ENCODE measurements at places on chromosomes 3 and 15.

GRCh38 chr15:57485869-57486268 is 105.8 kb upstream of the MYZAP start:
- peak; percentile 28 for DNase-seq

GRCh38 chr3:4689021-4689420 is 195.9 kb downstream of the ITPR1 start:
- DNase-seq, result no peak

- DNase-seq, result no peak
Observed at GRCh38 chr3:89955156-89955555, 847.7 kb downstream of the EPHA3 start.

DNA sequence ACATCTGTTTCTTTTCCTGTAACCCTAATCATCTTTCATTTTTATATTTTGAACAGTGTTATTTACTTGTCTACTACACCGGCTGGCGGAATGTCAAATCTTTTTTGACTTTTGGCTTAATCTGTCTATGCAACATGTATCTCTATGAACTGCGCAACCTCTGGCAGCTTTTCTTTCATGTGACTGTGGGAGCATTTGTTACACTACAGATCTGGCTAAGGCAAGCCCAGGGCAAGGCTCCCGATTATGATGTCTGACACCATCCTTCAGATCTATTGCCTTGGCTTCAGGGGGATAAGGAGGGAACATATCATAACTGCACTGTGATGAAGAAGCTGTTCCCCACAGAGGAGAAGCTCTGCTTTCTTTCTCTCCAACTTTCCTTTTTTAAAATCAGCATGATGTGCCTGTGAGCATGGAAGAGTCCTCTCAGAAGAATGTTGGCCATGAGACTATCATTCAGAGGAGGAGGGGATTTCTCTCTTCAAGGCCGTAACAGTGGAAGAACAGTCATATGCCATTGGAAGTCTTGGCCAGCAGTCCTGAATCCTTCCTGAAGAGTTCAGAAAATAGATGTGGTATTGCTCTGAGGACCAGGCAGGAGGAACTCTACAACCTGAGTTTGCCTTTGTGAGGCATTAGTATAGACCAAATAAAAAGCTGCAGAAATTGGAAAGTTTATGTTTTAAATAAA is 69.9 kb downstream of the SEC22A start:
- no peak for DNase-seq

- DNase-seq, result no peak
Observed at GRCh38 chr15:33968821-33969220, 524 bp downstream of the CHRM5 start.

DNA sequence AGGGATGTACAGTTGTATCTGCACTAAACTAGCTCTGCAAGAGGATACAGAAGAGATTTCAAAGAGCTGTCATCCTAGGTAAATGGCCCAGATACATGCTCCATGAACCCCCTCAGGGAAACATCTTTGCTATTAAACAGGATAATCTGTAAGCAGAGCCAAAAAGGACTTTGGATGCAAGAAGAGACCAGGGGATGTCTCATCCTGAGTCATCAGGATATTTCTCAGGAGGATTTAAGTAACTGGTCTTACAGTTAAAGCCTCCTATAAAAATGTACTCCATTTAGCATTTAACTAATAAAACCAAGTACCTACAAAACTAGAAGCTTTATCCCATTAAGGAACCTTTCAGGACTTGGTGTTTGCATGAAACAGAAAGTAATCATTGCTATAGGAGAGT is 48.2 kb upstream of the PHLDB2 start:
- DNase-seq, result no peak

DNA sequence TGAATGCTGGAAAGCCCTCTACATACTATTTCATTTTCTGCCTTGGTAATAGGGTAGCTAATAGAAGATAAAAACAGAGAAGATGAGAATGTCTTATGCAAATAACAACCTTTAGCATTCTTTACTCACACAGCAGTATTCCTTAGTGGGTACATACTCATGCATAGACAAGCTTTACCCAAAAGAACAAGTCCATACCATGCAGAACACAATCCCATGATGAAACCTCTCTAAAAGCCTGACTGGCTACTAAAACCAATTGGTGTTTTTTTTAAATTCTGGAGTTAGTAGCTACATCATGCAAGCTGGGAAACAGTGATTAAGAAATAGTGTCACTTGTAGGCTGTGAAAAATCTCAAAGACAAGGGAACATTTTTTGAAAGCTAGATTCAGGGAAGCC is 104.8 kb downstream of the DHX30 start:
- DNase-seq, result no peak

DNA sequence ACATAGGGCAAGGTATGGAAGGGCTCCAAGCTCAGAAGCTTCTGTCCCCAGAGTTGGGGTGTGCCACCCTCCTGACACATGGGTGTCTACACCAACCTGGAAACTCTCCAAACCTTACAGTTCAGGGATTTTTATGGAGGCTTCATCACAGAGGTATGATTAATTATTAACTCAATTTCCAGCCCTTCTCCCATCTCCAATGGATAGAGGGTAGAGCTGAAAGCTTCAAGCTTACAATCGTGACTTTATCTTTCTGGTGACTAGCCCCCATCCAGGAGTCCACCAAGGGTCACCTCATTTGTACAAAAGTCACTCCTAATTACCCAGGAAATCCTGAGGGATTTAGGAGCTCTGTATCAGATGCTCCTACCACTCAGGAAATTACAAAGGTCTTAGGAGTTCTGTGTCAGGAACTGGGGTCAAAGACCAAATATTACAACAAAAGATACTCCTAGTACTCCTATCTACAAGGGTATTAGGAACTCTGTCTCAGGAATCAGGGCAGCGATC is 62.7 kb downstream of the TFDP2 start:
- DNase-seq, result no peak

DNA sequence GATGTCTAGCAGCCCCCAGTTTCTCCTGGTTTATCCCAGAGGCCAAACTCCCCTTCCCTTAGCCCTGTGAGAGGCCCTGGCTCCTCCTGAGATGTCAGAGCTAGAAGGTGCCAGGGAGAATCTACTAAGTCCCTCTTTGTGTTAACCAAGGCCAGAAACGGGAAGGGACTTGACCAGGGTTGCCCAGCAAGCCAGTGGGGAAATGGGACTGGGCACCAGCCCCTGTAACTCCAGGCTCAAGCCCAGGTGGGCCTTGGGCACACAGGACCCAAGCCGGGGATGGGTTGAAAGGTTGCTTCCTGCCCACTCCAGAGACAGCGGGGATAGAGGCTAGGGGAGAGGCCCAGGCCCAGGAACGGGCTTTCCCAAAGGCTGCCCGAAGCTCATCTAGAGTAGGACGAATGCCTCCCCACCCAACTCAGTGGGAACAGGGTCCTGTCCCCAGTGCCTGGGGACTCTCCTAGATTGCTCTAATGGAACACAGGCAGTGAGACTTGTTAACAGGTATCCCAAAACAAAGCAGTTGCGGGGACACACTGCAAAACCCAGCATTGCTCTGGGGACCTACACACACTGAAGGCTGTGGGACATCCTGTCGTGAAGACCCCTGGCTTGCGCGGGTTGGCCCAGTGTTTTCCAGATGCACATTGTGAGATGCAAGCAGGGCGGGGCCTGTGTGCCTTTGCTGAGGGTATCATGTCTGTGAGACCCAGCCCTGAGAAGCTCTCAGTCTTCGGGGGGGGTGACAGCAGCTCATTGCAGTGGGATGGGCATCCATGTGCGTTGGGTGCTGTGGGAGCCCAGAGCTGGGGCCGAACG is 12.9 kb upstream of the TXNRD3 start:
- DNase-seq, result no peak

- no peak for DNase-seq
Observed at GRCh38 chr3:58238830-58239229, 1.2 kb downstream of the ABHD6 start.

DNA sequence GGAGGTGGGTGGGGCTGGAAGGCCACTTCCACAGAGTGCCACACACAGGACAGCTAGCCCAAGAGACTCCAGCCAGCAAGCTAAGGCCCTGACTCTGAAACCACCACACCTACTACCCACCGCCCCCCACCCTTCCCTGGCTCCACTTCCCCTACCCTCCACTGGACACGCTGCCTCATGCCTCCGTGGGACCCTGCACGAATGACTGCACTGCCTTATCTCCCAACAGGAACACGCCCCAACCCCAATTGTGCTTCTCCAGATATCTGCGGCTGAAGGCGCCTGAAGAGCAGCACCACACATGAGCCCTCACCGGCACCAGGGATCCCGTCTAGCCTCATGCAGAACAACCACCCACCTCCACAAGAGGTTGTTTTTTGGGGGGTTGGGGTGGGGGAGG is 2.7 kb downstream of the LINGO1 start:
- DNase-seq, result no peak

DNA sequence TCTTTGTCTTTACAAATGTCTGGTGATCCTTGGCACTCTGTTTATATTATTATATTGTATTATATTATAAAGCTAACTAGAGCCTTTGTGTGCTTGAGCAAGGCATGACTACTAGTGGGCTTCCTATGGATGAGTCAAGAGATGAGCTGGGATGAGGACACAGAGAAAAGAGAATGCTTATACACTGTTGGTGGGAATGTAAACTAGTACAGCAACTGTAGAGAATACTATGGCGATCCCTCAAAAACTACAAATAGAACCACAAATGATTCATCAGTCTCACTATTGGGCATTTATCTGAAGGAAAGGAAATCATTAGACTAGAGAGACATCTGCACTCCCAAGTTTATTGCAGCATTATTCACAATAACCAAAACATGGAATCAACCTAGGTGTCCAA is 40.8 kb upstream of the MED12L start:
- no peak for DNase-seq

GRCh38 chr3:27185231-27185989 is 183.8 kb downstream of the NEK10 start:
- DNase-seq, result no peak

GRCh38 chr15:91611561-91612323 is 241.8 kb upstream of the SLCO3A1 start:
- no peak for DNase-seq

GRCh38 chr3:146501752-146502151 is 32.4 kb upstream of the PLSCR2 start:
- DNase-seq, result no peak

DNA sequence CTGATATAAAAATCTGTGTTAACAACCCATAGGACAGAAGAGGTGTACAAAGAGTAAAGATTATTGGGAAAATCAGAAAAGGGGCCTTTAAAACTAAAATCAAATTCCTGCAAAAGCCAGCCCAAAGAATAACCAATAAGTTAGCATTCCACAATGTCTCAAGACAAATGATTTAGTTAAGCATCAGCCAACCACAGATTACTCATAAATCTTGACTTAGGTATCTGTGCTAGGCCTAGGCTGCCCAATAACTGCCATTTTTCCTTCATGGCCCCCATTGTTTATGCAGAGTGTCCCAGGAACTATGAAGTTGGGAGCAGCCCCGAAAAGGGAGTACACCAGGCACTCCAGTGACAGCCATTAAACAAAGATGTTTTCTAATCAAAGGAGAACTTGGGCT is 7.4 kb downstream of the TRANK1 start:
- no peak for DNase-seq

DNA sequence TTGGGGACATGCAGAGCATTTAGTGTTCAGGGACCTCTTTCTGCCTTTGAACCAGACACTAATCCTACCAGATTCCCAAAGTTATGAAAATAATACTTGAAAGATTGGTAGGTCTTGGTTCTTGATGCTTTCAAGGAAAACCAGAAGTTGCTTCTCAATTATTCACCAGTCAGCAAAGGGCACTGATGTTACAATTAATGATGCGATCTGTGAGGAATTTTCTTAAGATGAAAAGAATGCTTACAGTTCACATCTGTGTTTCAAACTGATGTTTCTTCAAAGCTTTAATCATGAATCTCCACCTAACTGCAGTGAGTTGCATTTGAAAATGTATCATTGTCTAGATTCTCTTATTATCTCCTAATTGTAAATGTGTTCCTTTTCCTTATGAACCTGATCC is 161.0 kb downstream of the NAALADL2 start:
- no peak for DNase-seq

- DNase-seq, result no peak
Observed at GRCh38 chr15:50304836-50305235, 39.3 kb upstream of the HDC start.

DNA sequence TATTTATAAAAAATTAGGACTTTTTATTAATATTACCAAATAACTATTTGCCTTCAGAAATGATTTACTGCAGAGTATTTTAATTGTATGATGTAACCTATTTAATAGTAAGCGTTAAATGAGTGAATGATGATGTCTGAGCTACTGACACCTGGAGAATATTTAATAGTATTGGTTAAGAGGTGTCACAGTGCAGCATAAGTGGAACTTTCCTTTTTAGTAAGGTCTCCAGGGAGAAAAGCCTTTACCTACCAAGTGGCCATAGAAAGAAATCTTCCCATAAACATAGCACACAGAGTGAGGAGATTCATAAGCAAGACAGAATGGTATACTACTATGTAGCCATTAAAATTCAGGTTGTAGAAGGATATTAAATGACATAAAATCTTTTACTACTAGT is 441.7 kb downstream of the TBL1XR1 start:
- no peak for DNase-seq

- DNase-seq, result no peak
Observed at GRCh38 chr3:149307435-149307783, 26.0 kb downstream of the TM4SF18 start.

DNA sequence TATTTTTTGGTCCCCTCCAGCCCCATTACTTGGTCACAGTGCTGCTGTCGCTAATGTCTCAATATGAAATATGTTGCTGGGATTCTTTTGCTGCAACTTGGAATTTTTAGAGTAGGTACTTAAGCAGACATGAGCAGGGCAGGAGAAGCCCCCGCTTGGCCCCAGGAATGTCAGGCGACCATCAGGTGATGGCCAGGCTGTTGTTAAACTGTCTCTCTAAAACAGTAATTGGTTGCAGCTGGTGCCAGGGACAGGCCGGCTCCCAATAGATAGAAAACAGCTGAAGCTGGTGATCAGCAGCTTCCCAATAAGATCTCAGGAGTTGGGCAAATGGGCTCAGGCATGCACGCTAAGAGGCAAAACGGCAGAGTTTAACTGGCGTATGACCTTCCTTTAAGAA is 329.9 kb upstream of the TBL1XR1 start:
- no peak for DNase-seq

GRCh38 chr3:149383703-149384102 is 6.3 kb upstream of the TM4SF1 start:
- DNase-seq, result no peak

GRCh38 chr3:127217596-127218453 is 24.9 kb downstream of the PRR23E start:
- DNase-seq, result no peak

GRCh38 chr3:11206316-11206715 is 52.0 kb downstream of the HRH1 start:
- DNase-seq, result no peak
